ENCODE measurements at places on chromosomes 1 and 21.

DNA sequence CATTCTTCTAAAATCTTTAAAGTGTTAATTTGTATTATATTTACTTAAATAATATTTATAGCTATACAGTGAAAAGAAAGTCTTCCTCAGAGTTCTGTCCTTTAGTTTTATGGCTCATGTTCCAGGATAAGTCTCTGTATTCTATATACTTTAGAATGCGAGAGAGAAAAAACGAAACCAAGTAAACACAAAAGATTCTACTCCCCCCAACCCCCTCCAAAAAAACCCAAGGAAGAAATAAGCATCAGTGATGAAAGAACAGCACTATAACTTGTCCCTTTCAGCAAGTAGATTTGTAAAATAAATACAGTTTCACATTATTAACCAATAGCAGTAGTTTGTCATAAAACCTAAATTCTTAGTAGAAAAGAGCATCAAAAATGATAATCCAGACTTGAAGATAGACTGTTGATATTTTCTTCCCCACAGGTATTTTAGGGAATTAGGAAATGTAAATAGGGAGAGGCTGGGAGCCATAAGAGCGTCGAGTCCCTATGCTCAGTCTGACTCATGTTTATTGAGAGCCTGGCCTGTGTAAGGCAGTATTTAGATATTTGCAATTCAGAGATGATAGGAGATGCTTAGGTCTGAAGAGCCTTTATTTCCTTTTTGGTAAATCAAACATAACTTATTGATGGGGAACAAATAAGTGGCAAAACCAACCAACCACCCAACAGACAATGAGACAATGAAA is 35.5 kb downstream of the CDC14A start:
- no peak for DNase-seq

DNA sequence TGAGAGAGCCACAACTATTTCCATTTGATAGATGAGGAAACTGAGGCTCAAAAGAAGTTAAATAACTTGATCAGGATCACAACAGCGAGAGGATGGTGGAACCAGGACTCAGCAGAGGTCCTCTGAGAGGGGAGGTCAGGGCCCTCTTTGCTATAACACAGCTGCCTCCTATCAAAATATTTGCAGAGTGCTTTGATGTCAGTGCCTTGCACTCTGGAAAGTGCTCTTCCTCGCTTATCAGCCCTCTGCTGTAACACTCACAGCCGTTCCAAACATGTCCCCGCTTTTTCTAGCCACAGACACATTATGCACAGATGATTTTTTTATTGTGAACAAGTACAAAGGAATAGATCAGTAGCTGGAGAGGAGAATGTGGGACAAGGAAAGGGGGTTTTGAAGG is 71.8 kb upstream of the ARHGAP29 start:
- DNase-seq: no peak

GRCh38 chr1:203214871-203215270 is 14.6 kb downstream of the CHIT1 start:
- no peak for DNase-seq

DNA sequence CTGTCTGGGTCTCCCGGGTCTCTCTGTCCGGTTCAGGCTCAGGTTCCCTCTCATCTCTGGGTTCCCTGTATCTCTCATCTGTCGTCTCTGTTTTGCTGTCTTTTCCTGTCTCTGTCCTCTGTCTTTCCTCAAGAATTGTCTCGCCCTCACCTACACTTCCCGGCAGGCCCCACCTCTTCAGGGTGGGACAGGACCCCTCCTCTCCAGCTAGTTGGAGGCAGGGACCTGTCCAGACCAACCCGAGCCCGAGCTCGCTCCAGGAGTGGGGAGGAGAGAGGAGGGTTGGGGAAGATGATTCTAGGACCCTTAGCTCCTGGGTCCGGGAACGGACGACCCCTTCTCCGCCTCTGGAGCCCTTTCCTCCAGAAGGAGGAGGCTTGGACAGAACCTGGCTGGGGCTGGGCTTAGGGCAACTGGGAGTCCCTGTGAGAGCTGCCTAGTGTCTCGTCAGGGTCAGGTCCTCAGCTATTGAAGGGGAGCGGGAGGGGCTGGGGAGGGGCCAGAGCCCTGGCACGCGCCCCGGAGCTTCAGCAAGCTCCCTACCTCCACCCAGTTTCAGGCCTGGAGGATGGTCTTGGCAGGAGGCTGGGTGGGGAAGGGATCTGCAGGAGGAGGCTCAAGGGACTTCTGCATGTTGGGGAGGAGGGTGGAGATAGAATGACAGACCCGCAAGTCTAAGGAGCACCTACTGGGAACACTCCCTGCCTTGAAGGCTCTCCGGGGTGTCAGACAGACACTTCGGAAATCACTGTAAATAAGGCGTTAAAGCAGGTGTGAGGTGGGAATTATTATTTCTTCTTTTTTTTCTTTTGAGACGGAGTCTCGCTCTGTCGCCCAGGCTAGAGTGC is 26.3 kb upstream of the EPB41 start:
- no peak for DNase-seq

DNA sequence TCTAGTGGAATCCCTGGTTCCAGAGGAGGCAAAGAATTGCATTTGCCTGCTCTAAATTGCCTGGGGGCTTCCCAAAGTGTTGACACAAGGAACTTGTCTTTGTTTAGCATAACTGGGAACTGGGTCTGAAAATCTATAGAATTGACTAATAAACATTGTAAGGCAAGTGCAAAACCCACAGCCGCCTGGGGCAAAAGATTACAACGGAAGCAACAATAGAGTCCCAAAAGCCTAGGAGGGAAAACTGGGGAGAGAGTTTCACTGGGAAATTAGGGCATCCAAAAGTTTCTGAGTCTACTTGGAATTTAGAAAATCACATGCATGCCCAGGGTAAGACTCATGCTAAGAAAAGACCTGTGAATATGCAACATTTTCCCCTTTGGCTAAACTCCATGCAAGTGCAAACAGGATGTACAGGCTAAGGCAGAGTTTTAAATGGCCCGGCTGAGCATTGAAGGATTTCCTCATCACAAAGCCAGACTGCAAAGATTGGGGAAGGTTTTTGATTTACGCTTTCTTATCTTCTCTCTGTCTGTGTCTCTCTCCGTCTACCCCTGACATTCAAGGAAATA is 725.3 kb upstream of the NCAM2 start:
- DNase-seq: no peak

DNA sequence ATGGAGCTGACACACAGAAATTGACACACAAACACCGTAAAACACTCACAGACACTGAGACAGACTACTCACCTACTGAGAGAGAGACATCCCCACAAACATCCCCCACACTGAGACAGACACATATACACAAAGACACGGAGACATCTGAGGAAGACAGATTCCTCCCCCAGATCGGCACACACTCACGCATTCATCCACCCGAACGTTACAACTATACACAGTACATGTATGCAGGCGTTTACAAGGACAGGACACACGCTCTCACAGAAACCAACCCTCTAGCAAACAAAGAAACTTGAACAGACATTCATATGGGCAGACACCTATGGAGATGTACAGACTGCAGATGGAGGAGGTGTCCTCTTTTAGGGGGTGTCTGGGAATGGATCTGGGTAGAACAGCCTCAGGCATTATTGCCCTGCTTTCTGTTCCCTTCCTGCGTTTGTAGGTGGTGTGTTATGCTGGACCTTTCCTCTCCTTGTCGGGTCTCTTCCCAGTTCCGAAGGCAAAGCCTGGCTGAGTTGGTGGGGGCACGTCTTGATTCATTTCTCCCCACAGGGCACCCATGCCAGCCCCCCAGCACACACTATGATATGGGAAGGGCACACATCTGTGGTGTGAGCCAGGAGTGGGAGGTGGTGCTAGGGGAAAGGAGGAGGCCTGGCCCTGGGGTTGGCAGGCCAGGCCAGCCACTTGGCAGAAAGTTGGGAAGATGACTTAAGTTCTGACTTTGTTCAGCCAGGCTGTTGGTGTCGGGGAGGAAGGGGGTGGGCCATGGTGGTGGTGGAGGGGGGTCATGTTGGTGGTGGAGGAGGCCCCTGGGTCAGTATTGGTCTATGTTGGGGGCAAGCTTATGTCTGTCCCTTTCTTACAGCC is 1.5 kb downstream of the KIRREL1 start:
- no peak for DNase-seq

GRCh38 chr1:25581764-25582163 is 34.8 kb upstream of the MAN1C1 start:
- no peak for DNase-seq

DNA sequence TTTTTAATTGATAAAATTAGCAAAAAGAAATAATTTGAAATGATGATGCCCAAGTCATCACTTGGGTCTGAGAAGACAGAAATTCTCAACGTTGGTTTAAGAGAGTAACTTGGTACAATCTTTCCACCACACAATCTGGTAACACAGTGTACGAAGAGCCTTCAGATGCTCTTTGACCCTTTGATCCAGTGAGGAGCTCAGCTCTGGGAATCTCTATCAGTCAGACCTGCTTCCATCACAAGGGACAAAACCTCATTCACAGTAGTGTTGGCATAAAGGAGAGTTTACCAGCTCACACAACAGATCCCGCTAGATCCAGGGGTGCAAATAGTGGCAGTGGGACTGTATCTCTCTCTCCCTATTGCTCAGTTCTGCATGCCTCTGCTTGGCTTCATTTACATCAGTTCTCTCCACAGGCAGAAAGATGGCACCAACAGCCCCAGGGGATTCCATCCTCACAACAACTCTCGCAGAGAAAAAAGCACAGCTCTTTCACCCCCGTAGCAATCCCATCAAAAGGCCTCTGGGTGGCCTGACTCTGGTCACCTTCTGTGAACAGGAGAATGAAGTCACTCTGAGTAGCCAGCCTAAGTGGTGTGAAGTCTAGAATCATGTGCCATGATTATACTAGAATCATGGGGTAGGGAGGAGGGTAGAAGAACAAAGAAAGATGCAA is 119.7 kb downstream of the ZNF281 start:
- DNase-seq: no peak

DNA sequence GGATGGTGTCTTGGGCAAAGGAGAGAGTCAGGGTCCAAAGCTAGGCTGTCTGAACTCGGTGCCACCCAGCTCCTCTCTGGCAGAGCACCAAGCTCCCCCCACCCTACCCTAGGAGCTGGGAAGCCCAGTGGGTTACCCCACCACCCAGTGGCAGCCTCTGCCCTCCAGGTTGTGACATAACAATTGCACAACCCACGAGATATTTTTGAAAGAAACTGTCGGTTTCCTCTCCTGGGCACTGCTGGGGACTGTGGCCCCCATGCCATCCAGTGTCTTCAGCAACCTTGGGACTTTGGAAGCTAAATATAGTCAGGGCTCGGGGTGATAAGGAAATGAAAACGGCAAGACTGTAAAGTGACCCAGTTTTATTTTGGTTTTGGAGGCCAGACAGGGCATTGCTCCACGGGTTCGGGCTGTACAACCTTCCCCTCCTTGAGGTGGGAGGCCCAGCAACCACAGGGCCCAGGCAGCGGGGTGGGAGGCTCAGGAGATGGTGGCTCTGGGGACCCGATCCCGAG is 1.4 kb downstream of the CITED4 start:
- no peak for DNase-seq

GRCh38 chr1:147444381-147444780 is 96.9 kb upstream of the BCL9 start:
- no peak for DNase-seq

GRCh38 chr1:164823486-164824279 is 264.7 kb downstream of the PBX1 start:
- no peak for DNase-seq

DNA sequence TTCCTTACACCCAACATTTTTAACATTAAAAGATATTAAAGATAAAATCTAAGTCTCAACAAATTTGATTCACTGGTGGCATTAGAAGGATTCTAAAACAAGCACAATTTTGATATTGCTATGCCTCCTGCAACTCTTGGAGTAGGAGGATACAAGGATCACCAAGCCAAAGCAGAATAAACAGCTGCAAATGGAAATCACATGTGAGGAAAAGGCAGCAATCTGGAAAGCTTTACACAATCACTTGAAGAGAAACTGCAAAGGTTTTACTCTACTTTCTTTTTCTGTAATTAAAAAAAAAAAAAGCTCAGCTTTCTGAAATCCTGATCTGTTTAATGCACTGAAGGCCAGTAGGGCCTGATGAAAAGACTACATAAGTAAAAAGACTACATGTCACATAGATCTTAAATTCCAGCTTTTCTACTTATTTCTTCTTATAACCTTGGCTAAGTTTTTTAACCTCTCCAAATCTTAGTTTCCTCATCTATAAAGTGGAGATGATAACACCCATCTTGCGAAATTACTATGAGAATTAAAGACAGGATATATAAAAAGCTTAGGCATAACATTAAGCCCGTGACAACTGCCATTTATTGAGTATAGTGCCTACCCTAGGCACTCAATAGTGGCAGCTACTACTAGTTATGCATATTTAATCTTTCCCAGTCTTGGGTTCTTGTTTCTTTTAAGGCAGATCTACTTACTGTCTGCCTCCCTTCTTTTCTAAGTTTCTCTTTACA is 73.5 kb downstream of the EPS15 start:
- no peak for DNase-seq

- DNase-seq: no peak
These were observed 7.1 kb downstream of the BECN2 start for GRCh38 chr1:241964550-241965282.

DNA sequence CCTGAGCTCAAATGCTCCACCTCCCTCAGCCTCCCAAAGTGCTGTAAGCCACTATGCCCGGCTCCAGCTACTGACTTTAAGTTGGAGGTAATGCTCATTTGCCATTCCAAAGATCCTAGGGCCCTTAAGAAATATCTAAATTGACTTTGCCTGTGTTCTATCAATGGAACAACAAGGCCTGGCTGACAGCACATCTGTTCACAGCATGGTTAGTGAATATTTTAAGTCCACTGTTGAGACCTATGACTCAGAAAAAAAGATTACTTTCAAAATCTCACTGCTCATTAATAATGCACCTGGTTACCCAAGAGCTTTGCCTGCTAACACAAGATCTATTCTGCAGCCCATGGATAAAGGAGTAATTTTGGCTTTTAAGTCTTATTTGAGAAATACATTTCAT is 3.5 kb upstream of the SSX2IP start:
- no peak for DNase-seq

GRCh38 chr1:50060279-50060678 is 36.5 kb upstream of the AGBL4 start:
- no peak for DNase-seq

DNA sequence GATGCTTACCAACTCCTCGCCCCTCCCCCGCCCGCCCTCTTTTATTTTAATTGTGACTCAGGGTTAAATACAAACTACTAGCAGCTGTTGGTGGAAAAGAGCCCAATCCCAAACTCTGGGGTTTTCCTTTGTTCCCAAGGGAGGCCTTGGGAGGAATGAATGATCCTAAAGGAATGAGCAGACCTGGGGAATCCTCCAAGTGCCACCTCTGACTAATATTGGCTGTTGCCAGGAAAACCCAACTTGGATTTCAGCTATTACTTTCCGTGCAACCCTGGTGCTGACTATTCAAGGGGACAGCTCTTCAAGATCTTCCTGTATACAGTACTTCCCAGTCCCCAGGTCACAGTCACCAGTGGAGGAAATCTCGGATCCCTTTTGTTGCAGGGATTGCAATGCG is 1.3 kb upstream of the S100A10 start:
- no peak for DNase-seq

- no peak for DNase-seq
These were observed 34.1 kb downstream of the BMP8A start for GRCh38 chr1:39525366-39526165.
